ENCODE measurements at places on chromosomes 3 and 15.

GRCh38 chr3:46857485-46858341 is 5.5 kb downstream of the MYL3 start:
- DNase-seq, result no peak

DNA sequence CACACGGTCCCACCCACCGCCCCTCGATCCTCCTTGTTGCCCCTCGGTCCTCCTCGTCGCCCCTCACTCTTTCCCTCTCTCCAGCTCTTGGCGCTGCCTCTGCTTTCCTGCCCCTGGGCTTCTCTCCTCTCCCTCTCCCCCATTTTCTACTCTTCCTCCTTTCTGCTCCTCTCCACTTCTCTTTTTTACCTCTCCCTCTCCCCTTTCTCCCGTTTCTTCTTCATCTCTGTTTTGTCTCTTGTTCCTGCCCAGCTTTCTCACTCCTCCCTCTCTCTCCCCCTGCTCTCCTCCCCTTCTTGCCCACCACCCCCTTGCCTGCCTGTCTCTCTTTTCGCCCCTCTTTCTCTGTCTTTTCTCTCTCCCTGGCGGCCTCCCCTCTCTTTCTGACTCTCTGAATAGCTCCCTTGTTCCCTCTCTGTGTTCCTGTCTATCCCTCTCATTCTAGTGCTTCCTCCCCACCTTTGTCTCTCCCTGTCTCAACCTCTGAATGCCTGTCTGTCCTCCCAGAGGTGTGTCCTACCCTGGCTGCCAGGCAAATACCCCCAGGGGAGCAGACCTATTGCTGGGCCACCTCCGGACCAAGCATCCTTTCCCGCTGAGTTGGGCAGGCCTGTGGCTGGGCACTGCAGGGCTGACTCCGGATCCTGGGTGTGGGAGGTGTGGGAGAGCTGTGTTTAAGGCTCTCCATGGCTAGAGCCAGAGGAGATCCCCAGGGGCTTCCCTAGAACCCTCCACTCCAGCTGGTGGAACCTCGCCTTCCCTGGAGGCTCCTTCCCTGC is 41.0 kb downstream of the EPHB3 start:
- DNase-seq, result no peak

DNA sequence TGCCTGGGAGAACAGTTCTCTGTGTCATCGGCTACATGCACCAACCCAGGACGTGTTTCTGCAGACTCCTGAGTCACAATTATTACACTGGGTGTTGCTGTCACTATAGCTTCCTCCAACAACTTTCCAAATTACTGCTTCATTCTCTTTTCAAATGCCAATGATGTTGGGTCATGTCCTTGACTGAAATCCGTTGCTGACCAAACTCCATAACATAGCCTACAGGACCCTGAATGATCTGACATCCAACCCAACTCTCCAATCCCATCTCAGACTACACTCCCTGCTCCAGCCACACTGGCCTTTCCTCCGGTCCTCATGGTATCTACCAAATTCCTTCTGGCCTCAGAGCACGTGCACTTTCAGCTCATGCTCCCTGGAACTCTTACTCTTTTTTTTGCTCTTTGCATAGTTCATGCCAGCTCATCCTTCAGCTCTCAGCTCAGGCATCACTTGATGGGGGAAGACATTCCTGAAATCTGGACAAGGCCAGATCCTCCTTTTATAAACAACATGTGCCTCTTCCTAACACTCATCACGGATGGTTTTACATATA is 108.8 kb upstream of the PTPRG start:
- DNase-seq, result no peak

- no peak for DNase-seq
These were observed 54.1 kb downstream of the LPP start for GRCh38 chr3:188207941-188208515.

- no peak for DNase-seq
These were observed 520.0 kb downstream of the MECOM start for GRCh38 chr3:169143506-169143905.

DNA sequence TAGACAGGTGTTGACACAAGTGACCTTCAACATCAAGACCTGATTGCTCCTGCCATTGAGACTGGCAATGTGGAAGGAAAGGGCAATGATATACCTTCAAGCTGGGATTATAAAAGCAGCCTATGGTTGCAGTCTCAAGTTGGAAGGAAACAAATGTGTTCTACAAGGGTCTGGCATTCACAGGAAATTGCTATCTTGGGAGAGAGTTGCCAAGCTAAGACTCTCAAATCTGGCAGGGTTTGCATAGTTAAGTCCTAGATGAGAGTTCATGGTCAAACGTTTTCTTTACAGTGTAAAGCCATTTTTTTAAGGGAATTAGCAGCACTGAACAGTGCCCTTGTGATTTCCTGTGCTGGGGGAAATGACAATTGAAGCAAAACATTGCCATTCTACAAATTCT is 546.9 kb upstream of the CFAP20DC start:
- no peak for DNase-seq

DNA sequence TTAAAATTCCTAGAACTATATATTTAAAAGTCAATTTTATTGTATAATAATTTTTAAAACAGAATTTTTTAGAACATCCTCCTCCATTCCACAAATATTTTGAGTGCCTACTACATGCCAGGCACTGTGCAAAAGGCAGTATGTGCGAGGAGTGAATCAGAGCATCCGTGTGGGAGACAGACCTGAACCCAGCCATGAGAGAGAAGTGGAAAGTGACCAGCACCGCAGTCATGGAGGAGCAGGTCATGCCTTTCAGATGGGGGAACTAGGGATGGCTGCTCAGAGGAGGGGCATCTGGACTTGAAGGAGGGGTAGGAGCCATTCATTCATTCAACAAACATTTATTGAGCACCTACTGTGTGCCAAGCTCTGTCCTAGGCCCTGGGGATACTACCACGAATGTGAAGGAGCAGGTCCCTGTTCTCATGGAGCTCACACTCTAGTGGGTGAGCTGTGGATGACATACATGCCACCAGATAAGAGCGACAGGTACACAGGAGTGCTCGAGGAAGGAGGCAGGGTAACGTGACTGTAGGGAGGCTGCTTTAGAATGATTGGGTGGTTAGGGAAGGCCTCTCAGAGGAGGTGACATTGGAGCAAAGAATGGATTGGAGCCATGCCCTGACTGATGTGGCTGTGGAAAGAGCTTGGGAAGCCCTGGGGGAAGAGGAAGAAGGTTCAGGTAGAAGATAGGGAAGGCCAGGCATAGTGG is 3.1 kb upstream of the CHRNA3 start:
- DNase-seq, result no peak

DNA sequence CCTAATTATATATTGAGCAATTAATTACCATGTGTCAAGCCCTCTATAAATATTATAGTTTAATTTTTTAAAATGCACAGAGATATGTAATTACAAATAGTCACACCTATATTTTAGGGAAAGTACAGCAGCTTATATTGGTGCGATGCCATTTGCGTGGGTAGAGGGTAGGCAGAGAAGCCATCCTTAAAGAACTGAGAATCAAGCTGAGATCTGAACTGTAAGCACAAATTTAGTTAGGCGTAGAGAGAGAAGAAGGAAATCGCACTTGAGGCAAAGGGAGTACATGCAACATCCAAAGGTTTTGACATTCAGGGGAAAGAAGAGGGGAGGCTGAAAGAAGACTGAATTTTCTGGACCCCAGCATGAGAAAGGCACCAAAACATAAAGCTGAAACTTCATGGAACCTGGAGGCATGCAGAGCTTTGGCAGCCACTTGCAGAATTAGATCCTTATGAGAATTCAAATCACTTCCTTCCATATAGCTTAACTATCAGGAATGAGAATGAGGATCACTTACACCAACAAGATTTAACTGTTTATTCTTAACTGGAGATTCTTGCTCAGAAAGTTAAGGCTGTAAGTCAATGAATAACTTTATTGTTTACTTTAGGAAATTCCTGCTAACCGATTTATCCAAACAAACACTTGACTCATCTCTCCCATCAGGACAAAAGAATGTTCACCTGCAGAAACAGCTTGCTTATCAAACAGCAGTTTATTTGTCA is 114.3 kb downstream of the TGFBR2 start:
- no peak for DNase-seq

DNA sequence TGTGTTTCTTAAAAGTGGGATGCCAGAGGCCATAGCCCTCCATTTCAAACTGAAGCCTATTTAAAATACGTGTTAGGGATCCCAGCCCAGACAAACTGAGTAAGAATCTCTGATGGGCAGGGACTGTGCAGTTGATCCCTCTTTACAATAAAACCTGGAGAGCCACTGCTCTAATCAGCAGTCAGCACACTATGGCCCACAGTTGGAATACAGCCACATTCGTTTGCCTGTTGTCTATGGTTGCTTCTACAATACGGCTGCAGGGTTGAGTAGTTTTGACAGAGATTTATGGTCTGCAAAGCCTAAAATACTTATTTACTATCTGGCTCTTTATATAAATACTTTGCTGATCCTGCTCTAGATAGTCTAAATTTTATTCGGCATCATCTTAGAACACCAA is 32.4 kb downstream of the TJP1 start:
- DNase-seq, result no peak

Data from hematopoietic multipotent progenitor cell treated with erythropoietin and hydrocortisone succinate and interleukin-3 and kit ligand, for 17 days (in vitro differentiated cells).